ENCODE measurements at places on chromosomes 7 and 10.

DNA sequence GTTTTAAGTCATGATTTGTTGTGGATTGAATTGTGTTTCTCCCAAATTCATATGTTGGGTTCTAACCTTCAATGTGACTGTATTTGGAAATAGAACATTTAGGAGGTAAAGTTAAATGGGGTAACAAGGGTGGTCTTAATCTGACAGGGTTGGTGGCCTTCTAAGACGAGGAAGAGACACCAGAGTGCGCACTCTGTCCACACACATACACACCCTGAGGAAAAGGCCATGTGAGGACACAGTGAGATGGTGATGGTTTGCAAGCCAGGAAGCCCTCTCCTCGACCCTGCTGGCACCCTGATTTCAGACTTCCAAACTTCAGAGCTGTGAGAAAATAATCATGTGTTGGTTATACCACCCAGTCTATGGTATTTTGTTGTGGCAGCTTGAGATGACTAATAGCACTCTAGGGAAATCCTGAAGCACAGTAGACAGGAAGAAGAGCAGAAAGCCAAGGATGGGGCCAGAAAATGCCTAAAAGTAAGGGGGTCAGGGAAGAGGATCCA lies 28.0 kb upstream of the SEM1 start:
- DNase-seq = peak; percentile 81

DNA sequence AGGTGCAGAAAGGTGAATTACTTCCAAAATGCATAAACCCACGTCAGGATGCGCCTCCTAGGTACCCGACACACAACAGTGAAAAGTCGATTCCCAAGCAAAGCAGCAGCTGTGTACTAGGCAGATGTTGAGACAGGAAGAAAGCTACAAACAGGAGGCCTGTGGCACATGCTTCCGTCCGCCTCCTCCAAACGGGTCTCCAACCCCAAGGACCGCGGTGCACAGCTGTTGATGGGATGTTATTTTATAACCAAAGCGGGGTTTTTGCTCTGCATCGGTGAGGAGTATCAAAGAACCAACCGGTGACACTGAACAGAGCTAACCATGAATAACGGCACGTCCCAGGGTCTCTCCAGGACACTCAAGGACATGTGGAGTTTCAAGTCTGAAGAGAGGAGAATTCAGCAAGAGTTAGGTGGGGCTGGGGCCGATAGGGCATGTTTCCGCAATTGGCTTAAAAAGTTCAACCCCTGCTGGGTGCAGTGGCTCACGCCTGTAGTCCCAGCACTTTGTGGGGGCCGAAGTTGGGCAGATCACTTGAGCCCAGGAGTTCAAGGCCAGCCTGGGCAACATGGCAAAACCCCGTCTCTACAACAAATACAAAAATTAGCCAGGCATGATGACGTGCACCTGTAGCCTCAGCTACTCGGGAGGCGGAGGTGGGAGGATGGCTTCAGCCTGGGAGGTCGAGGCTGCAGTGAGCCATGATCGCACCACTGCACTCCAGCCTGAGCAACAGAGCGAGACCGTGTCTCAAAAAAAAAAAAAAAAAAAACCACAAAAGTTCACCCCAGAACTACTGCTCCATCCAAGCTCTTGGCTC lies 108.0 kb downstream of the SMURF1 start:
- DNase-seq = no peak

- DNase-seq = no peak
These were observed 77.6 kb upstream of the FOXK1 start for GRCh38 chr7:4604456-4604940.

DNA sequence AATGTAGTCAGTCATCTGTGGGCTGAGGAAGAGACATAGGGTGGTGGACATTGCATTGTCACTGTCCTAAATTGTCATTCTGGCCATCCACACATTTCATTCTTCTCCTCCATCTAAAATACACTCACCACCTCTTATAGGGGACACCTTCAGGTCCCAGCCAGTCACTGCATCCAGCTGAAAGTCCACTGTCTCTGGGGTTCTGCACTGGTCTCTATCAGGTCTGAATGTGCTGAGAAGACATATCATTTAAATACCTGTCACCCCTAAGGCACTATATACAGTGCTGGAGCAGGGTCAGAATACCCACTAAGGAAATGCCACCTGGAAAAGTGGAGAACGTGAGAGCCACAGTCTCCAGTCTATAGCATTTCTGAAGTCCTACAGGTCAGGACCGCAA lies 29.6 kb downstream of the SH2D4B start:
- DNase-seq = no peak

DNA sequence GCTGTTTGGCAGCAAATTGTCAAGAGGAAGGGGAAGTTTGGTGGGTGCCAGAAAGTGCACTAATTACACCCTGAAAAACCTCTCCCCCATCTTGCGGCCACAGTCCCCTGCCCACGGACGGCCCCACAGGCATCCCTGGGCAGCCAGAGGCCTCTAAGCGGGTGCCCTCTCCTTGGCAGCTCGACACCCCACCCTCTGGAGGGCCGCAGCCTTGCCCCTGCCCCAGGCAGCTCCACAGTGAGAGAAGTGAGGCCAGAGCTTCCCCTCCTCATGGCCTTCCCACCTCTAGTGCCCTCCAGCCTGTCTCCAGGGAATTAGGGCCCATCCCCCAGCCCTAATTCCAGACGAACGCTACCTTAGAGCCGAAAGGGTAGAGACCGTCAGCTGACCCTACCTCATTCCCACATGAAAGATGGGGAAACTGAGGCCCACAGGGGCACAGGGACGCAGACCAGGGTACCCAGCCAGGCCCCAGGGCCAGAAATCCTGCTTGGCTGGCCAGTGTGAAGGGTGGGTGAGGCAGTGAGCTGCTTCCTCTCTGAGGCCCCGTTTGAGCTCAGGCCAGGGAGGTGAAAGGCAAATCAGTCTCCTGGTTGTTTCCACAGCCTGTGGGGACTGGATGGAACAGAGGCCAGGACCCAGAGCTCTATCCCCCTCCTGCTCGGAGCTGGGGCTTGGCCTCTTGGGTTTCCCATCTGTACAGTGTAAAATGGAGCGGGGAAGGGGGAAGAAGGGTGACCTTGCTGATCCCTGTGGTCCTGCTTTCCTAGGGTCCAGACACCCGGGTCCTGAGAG lies 10.0 kb downstream of the ZCCHC24 start:
- no peak for DNase-seq

- DNase-seq = no peak
These were observed 18.6 kb downstream of the INA start for GRCh38 chr10:103295374-103296015.

GRCh38 chr10:63603709-63604445 lies 82.7 kb downstream of the REEP3 start:
- no peak for DNase-seq

Measured in NCI-H69 (cell line).